ENCODE measurements at places on chromosomes 3 and 15. TPM values are rescaled to one million over a fixed set of nuclear protein-coding genes. Genes with fewer than 3 reads are reported as not detected.

DNA sequence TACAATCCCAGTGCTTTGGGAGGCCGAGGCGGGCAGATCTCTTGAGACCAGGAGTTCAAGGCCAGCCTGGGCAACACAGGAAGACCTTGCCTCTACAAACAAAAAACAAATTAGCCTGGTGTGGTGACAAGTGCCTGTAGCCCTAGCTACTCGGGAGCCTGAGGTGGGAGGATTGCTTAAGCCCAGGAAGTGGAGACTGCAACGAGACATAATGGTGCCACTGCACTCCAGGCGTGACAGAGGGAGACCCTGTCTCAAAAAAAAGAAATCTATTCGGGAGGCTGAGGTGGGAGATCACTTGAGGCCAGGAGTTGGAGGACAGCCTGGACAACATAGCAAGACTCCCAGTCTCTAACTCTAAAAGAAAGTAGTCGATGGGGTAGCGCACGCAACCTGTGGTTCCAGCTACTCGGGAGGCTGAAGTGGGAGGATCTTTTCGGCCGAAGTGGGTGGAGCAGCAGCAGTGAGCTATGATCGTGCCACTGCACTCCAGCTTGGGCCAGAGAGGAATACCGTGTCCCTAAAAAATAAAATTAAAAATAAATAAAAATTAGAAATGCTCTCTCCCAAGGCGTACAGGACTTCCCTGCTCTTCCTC, 775 bp downstream of the C3orf33 start:
- no peak for DNase-seq

DNA sequence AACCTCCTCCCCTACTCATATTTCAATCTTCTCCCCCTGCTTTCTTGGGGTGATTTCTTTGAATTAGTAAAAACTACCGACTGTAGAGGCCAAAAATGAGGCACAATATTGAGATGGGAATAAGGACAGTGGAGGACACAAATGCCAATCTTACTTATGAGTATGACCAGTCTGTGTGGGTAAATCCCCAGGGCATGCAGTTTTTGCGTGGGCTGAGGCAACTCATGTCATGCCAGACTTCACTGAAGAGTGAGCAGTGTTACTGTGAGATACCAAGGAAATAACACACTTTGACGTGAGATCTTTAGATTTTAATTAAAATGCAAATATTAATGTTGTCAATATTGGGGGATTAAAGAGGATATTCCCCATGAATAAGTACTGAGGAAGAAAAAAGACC, 254.3 kb upstream of the ICE2 start:
- DNase-seq, result no peak

GRCh38 chr3:153600896-153601295, 438.9 kb downstream of the RAP2B start:
- no peak for DNase-seq

GRCh38 chr3:171972871-171973348, 66.5 kb upstream of the FNDC3B start:
- DNase-seq, result no peak

DNA sequence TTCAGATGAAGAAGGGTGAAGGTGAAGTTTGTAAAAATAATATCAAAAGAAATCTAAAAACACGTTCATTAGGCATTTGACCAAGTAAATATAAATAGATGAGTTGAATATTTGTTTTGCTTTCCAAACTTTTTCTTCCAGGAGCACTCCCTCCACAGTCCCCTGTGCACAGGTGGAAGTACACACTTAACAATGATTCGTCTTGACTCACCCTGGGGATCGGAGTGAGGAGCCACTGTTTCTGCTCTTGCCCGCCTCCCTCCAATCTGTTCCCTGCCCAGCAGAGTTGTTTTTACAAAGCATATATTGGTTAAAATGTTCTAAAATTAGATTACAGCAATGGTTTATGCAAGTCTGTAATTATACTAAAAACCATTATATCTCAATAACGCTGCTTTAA, 175.1 kb downstream of the PTPRG start:
- DNase-seq, result no peak

MYLK gene
- total RNA-seq, result not detected
